ENCODE measurements at places on chromosomes 7 and 10. TPM values are rescaled to one million over a fixed set of nuclear protein-coding genes. Genes with fewer than 3 reads are reported as not detected.

Gene CLDN4
- polyA plus RNA-seq: 0.39 TPM

Gene CYP3A4
- not detected for polyA plus RNA-seq

Gene KEL
- polyA plus RNA-seq: 3.3 TPM

Gene HHEX
- 57.5 TPM for polyA plus RNA-seq

Gene GJD4
- 0.10 TPM for polyA plus RNA-seq

Gene AZGP1
- polyA plus RNA-seq: 0.36 TPM

Gene VSIR
- 34.5 TPM for polyA plus RNA-seq

Gene MYH16
- not detected for polyA plus RNA-seq

Gene HPS6
- 14.1 TPM for polyA plus RNA-seq

Gene PNPLA8
- polyA plus RNA-seq: 13.2 TPM

Gene TUBAL3
- not detected for polyA plus RNA-seq

Gene CCDC146
- 7.5 TPM for polyA plus RNA-seq

Gene ABCA13
- 0.10 TPM for polyA plus RNA-seq

Gene PON3
- polyA plus RNA-seq: 0.20 TPM

Gene LAMTOR4
- polyA plus RNA-seq: 470 TPM

Gene ABCC2
- polyA plus RNA-seq: 1.3 TPM

Gene TAS2R41
- not detected for polyA plus RNA-seq

Gene PLCE1
- polyA plus RNA-seq: 0.55 TPM

Gene SCART1
- polyA plus RNA-seq: 1.2 TPM

DNA sequence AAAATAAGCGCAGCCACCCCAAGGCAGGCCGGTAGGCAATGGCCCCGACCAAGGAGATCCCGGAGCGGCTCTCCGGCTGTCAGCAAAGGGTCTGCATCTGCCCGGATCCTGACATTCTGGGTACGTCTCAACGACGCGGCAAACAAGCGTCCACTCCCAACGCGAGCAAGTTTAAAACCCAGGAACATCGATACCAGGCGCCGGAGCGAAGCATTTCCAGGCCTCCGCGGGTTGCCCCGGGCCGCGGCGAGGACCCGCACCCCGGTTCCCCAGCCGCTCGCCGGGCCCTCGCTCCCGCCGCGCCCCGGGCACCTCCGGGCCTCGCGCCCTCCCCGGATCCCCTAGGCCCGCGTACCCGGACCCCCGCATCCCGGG is 453 bp downstream of the URGCP start:
- H3K27me3 ChIP-seq: no peaks in the 10 kb centered on the region
- H3K4me3 ChIP-seq: peak overlapping the region; percentile 50
- H3K36me3 ChIP-seq: no peaks in the 10 kb centered on the region
- peaks cover 55% of the 10 kb centered on the region for H3K4me1 ChIP-seq
- H3K27ac ChIP-seq: peak overlapping the region; percentile 76
- DNase-seq: peak; percentile 83

- H3K4me3 ChIP-seq: no peak overlapping the region
- peaks cover 22% of the 10 kb centered on the region for H3K4me1 ChIP-seq
- H3K36me3 ChIP-seq: no peaks in the 10 kb centered on the region
- no peaks in the 10 kb centered on the region for H3K27me3 ChIP-seq
- no peak for DNase-seq
Measured at GRCh38 chr7:149878523-149878921, 4.8 kb downstream of the ATP6V0E2 start.

- no peak overlapping the region for H3K27ac ChIP-seq
- peak; percentile 50 for DNase-seq
- peaks cover 27% of the 10 kb centered on the region for H3K36me3 ChIP-seq
- H3K4me1 ChIP-seq: no peaks in the 10 kb centered on the region
Measured at GRCh38 chr10:374354-374753, 239.1 kb downstream of the ZMYND11 start.

DNA sequence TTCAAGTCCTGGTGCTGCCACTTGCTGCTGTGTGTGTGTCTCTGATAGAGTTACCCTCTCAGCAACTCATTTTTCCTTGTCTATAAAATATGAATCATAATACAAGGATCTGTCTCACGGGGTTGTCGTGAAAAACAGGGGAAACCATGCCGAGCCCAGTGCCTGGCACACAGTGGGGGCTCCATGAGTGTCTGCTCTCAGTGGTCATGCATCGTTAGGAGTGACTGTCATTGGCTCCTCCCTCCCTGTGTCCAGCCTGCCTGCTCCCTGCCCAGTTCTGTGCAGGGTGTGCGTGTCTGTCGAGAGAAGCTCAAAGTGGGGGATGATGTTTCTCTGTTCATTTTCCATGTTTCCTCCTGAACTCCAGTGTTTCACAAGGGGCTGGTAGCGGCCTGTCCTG is 83.6 kb upstream of the LRRC4 start:
- no peak overlapping the region for H3K27ac ChIP-seq
- no peak overlapping the region for H3K4me3 ChIP-seq
- no peaks in the 10 kb centered on the region for H3K36me3 ChIP-seq
- peaks cover 24% of the 10 kb centered on the region for H3K4me1 ChIP-seq
- no peaks in the 10 kb centered on the region for H3K27me3 ChIP-seq

DNA sequence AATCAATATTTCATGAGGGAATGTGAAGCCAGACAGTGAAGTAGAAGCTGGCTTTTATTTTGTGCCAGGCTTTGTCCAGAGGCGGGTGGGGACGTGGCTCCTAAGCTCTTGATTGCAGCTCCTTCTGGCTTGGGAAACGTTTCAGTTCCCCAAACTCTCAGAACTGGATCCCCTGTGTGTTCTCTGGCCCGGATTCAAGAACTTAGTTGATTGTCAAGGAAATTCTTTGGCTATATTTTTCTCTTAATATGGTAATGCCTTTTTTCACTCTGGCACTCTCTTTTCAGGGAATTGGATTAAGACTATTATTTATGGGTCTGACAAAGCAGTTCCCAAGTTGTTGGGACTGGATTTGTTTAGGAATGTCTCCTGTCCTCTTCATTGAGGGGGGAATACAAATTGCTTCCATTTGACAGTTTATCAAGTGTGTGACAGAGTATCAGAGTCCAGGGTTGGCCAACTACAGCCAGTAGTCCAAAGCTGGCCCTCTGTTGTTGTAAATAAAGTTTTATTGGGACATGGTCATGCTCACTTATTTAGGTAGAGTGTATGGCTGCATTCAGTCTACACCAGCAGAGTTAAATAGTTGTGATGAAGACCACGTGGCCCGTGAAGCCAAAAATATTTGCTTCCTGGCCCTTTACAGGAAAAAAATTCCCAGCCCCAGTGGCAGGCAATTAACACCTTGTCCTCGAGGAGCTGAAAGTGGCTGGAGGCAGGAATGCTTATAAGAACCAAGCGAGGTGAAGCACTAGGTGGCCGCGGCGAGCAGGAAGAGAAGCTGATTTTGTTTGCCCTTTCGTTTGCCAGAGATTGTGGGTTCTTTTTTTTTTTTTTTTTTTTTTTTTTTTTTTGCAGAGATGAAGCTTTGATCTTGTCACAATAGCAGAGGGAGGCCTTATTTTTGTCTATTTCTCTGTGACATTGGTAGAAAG is 34.3 kb downstream of the HTRA1 start:
- H3K27me3 ChIP-seq: peaks cover 3% of the 10 kb centered on the region
- H3K36me3 ChIP-seq: no peaks in the 10 kb centered on the region
- H3K4me1 ChIP-seq: peaks cover 9% of the 10 kb centered on the region
- no peak for DNase-seq
- H3K27ac ChIP-seq: no peak overlapping the region
- no peak overlapping the region for H3K4me3 ChIP-seq

DNA sequence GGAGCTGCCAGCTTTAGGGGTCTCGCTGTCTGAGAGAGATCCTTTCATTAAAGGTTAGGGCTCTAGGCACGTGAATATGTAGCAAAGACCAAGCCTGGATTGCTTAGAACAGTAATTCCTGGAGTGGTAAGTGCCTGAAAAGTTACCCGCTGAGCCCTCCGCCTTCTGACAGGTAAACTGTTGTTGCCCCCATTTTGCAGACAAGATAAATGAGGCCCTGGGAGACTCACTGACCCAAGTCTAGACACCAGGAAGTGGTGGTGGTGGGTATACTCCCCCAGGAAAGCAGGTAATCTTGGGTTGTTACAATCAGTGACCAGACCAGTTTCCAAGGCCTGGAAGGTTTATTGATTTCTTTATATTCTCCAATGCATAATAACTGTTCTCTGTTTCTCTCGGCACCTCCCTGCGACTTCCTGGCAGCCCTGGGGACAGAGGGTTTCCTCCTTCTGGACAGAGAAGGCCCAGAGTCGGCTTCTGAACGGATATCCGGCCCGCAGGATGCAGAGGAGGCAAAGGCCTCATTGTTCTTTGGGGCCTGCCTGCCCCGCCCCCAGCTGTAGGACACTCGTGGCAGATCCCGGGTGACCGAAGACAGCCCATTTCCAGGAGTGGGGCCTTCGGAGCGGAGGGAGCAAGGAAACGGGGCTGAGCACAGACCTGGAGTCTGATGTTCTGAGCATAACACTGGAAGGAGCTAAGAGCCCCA is 1.3 kb upstream of the GRK5 start:
- H3K4me3 ChIP-seq: peak overlapping the region; percentile 82
- H3K4me1 ChIP-seq: peaks cover 56% of the 10 kb centered on the region
- H3K36me3 ChIP-seq: no peaks in the 10 kb centered on the region
- peak overlapping the region; percentile 99 for H3K27ac ChIP-seq

- H3K27me3 ChIP-seq: no peaks in the 10 kb centered on the region
- peak overlapping the region; percentile 80 for H3K27ac ChIP-seq
- peaks cover 34% of the 10 kb centered on the region for H3K4me1 ChIP-seq
- H3K4me3 ChIP-seq: no peak overlapping the region
- no peak for DNase-seq
Measured at GRCh38 chr7:130372402-130373165, 7.7 kb upstream of the CPA1 start.

GRCh38 chr10:123097039-123097438 is 38.7 kb upstream of the HMX3 start:
- H3K4me1 ChIP-seq: no peaks in the 10 kb centered on the region
- no peak for DNase-seq
- no peak overlapping the region for H3K27ac ChIP-seq
- no peaks in the 10 kb centered on the region for H3K36me3 ChIP-seq

DNA sequence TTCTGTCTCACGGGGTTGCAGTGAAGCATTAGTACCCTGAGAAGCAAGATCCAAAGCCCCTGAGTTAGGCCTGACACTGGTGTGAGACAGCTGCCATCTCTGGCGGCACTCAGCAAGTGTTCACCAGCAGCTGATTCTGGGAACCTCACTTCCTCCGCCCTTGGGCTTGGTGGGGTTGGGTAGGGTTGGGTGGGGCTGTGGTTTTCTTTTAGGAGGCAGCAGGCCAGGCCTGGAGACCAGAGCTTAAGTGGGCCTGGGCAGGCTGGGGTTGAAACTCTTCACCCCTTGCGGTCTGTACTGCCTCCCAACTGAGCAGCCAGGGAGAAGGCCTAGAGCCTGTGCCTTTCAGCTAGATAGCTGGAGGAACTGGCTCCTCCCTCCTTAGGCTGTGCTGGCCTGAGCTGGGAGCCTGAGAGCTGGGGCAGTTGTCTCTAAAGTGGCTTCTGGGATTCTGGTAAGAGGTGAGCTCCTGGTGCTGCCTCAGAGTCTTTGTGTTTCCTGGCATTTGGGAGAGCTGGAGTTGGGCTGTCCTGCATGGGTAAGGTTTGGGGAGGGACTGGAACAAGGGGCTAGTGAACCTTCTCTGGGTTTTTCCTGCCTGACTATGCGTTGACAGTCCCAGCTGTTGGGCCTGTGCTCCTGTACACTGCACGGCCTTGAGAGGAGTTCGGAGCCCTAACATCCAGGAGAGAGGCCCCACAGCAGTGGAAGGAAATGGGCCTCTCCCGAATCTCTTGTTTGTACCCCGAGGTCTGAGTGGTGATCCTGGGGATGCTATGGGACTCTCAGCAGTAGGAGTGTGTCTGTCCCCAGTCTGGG is 5.1 kb downstream of the TSPAN14 start:
- no peaks in the 10 kb centered on the region for H3K36me3 ChIP-seq
- peak; percentile 93 for DNase-seq
- peaks cover 94% of the 10 kb centered on the region for H3K4me1 ChIP-seq
- H3K4me3 ChIP-seq: peak overlapping the region; percentile 19
- no peaks in the 10 kb centered on the region for H3K27me3 ChIP-seq

- H3K27me3 ChIP-seq: no peaks in the 10 kb centered on the region
- no peak for DNase-seq
- H3K27ac ChIP-seq: no peak overlapping the region
- no peaks in the 10 kb centered on the region for H3K36me3 ChIP-seq
- H3K4me3 ChIP-seq: no peak overlapping the region
Measured at GRCh38 chr10:131448171-131448570, 136.7 kb upstream of the TCERG1L start.

DNA sequence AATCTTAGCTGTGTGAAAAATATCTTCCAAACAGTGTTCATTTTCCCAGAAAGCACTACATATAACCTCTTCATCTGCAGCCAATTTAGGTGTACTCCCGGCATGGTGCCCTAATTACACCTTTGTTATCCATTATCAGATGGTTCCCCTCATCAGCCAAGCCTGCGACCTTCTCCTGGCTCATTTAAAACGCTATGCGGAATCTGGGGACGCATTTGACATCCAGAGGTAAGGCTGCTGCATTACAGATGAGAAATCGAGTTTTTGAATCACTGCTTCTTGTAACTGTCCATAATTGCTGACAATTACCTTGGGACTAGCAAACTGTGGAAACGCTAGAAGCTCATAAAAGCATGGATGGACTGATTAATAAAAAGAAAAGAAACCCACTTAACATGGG is 109.5 kb downstream of the PARP12 start:
- H3K36me3 ChIP-seq: peaks cover 66% of the 10 kb centered on the region
- no peak overlapping the region for H3K27ac ChIP-seq
- DNase-seq: no peak
- H3K4me1 ChIP-seq: no peaks in the 10 kb centered on the region

DNA sequence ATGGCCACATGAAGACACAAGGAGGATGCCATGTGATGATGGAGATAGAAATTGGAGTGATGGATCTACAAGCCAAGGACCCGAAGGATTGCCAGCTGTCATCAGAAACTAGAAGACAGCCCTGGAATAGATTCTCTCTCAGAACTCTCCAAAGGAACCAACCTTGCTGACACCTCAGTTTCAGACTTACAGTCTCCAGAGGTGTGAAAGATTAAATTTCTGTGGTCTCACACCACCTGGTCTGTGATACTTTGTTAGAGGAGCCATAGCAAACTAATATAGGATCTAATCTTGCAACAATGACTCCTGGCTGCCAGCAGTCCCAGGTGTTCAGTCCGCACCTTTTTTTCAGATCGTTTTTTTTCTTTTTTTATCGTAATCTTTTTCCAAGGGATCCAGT is 647.3 kb upstream of the GHITM start:
- H3K4me3 ChIP-seq: no peak overlapping the region
- no peaks in the 10 kb centered on the region for H3K27me3 ChIP-seq
- DNase-seq: no peak
- H3K4me1 ChIP-seq: no peaks in the 10 kb centered on the region

GRCh38 chr7:18330548-18330947 is 165.0 kb upstream of the HDAC9 start:
- DNase-seq: no peak
- H3K4me1 ChIP-seq: peaks cover 46% of the 10 kb centered on the region
- H3K4me3 ChIP-seq: no peak overlapping the region
- H3K27ac ChIP-seq: peak overlapping the region; percentile 45

- no peak overlapping the region for H3K4me3 ChIP-seq
- H3K27ac ChIP-seq: no peak overlapping the region
- H3K4me1 ChIP-seq: no peaks in the 10 kb centered on the region
- no peaks in the 10 kb centered on the region for H3K27me3 ChIP-seq
- H3K36me3 ChIP-seq: no peaks in the 10 kb centered on the region
- DNase-seq: no peak
Measured at GRCh38 chr10:93206652-93207051, 133.0 kb downstream of the CYP26A1 start.

All from spleen (tissue), 13 donors.